ENCODE measurements at places on chromosomes 3 and 15.
A peak's percentile ranks its signal among the peaks of the same experiment; 100 is the strongest.

GRCh38 chr3:108150200-108150599 lies 59.4 kb upstream of the CD47 start:
- DNase-seq: no peak

- no peak for DNase-seq
Observed at GRCh38 chr15:79332824-79333510, 22.1 kb downstream of the TMED3 start.

- no peak for DNase-seq
Observed at GRCh38 chr3:134590766-134591165, 60.1 kb downstream of the KY start.

DNA sequence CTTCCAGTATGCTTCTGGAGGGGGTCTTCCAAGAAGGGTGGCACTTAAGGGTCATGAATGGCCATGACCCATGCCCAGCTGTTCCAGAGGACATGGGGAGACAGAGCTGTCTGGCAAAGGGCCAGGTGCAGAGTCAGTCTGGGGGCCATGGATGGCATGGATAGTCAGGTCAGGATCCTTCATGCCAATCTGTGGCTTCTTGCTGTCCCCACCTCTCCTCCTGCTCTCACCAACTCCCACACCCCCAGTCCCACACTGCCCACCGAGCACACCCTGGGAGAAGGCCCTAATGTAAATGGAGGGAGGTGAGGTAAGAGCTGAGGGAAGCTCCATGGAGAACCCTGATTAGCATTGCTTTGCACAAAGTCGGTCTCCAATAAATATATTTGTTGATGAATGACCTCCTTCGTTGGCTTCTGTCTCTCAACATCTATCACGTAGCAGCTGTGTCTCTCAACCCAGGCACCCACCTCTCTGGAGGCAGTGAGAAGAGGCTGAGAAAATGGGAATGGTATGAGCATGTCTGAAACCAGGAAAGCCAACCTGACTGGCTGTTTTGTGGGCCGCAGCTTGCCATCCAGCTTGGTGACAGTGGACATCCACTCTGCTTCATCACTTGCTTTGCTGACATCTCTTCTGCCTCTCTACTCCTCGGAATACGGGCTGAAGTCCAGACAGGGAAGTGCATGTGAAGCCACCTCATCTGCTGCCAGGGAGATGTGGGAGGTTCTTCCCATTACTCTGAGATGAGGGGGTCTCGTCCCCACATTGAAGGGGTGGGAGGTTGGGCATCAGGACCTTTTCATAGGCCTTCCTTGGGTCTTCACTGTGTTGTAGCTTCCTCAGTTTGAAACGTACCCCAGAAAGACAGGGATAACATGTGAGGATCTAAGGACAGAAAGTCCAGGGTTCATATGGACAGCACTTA lies 37.7 kb upstream of the RAB6B start:
- peak; percentile 36 for DNase-seq

- DNase-seq: no peak
Observed at GRCh38 chr3:55604402-55604801, 117.3 kb upstream of the WNT5A start.

DNA sequence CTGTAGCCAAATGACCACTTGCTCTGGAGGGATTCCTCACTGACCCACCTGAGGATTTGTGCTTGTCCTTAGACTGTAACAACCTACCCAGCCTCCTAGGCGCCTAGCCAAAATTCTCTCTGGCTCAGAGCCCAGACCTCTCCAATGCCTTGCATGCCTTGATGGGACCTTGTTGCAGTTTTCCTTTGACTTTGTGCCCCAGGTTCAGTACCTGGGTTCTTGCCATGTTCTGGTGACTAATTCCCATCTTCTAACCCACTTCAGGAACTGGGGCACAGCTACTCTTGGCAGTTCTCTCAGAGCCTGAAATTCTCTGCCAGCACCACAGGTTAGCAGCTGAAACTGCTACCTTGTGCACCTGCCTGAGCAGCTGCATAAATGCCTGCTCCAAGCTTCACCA lies 27.0 kb upstream of the UBE3A start:
- peak; percentile 53 for DNase-seq

DNA sequence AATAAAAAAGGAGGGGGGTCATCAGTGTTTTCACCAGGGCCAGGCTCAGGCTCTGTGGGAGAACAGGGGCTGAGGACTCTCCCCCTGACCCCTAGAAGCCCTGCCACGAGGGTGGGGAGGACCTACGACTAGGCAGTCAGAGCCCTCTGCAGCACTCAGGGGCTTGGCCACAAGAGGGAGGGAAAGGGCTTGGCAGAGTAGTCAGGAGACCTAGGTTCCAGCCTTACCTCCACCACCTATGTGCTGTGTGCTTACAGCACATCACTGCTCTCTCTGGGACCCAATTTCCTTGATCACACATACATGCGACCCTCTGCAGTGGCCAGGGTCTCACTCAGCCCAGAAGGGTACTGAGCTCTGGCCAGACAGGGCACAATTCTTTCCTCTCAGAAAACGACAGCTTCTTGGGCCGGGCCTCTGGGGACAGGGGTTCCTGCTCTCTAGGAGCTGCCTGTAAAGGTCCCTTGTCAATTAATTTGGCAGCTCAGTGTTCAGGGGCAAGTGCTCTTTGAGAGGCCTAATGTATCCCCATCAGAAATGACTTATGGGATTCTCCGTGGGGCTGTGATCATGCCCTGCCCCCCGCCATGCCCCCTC lies 16.4 kb upstream of the SKIC8 start:
- no peak for DNase-seq

DNA sequence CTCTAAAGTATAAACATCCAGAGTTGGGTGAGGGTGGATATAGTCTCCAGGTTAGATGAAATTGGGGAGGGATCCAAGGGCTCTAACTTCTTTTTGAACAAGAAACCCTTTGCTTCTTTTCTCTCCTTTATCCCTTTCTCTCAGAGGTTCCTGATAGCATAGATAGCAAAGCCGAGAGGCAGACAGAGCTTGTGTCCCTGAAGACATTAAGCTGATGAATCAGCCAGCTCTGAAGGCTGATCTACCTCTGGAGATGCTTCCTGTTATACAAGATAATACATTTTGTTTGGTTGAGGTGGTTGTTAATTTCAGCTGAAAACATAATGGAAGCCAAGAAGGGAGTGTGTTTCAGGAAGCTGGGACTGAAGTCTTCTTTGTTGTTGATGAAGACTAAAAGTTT lies 193.2 kb downstream of the PDCD6IP start:
- no peak for DNase-seq

DNA sequence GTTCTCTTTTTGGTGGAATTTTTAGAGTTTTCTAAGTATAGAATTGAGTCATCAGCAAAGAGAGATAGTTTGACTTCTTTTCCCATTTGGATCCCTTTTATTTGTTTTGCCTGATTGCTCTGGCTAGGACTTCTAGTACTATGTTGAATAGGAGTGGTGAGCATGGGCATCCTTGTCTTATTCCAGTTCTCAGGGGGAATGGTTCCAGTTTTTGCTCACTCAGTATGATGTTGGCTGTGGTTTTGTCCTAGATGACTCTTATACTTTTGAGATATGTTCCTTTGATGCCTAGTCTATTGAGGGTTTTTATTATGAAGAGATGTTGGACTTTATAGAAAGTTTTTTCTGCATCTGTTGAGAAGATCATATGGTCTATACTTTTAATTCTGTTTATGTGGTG lies 72.5 kb downstream of the TNFAIP8L3 start:
- DNase-seq: no peak

DNA sequence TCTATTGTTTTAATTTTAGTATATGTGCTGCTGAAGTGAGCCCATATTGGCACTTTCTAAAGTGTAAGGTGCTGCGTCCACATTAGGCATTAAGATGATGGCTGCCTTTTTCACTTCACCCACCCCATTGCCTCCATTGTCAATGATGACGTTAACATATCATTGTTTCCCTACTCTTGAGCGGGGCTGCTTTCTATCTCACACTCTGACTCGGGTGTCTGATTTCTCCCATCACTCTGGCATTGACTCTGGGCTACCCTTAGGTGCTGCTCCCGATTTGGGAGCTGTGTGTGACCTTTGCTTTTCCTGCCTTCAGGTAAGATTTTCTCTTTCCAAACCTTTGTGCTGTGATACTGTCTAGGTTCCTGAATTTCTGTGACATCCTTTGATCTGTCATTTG lies 28.8 kb downstream of the CGNL1 start:
- no peak for DNase-seq

DNA sequence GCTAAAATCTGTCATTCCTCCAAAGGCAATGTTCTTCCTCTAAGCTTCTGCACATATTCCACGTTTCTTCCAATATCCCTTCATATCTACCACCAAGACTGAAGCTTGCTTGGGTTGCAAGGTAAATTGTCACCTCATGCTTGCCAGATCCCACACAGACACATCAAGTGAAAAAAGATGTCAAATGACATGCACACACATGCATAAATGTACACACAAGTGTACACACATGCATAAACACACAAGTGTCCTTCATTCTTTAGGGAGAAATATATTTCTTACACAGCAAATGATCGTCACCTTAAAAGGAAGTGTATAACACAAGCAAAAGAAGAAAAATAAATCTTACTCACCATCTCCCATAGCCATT lies 59.4 kb downstream of the CLASP2 start:
- no peak for DNase-seq

DNA sequence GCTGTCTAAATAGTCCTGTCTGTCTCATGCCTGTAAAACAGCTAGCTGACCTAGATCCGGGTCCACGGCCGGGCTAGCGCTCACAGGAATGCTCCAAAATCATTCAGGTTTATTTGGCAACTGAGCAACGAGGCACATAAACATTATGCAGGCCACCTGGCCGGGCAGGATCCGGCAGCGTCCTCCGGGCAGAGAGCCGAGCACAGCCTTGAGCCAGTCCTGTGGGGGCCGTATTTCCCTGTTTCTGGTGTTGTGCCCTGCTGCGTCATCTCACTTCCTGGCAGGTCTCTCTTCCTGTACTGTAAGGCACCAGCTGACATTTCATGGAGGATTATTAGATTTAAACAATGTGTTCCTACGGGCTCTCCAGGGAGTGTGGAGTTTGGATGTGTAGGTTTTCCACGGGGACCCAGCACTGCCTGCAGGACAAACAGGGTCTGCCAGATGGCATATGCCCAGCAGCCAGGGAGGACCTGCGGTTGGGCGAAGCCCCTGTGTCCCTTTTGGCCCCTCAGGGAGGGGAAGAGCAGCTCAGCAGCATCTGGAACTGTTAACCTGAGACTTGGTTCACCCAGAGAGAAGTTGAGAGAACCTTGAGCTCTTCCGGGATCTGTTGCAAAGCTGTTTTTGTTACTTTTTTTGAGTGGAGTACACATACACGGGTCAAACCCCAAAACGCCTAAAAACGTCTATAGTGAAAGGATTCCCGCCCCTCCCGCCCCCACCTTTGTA lies 16.6 kb upstream of the LRRK1 start:
- DNase-seq: peak; percentile 82

DNA sequence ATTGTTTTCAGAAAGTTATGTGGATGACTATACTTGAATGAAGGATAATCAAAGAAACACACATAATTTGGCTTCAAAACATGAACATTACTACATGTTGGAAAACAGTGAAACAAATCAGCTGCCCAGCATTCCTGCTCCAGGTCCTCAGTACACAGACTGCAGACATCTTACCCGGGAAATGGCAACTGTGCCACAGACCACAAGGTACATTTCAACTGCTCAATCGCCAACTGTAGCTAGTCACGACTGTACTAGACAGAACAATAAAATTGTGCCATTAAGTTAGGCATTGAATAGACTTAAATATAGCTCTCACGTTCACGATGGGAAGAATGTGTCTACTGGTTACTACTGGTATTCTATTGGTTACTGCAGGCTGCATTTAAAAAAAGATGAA lies 5.0 kb downstream of the NAA50 start:
- no peak for DNase-seq

GRCh38 chr15:65856821-65857455 lies 12.4 kb upstream of the RAB11A start:
- peak; percentile 78 for DNase-seq

DNA sequence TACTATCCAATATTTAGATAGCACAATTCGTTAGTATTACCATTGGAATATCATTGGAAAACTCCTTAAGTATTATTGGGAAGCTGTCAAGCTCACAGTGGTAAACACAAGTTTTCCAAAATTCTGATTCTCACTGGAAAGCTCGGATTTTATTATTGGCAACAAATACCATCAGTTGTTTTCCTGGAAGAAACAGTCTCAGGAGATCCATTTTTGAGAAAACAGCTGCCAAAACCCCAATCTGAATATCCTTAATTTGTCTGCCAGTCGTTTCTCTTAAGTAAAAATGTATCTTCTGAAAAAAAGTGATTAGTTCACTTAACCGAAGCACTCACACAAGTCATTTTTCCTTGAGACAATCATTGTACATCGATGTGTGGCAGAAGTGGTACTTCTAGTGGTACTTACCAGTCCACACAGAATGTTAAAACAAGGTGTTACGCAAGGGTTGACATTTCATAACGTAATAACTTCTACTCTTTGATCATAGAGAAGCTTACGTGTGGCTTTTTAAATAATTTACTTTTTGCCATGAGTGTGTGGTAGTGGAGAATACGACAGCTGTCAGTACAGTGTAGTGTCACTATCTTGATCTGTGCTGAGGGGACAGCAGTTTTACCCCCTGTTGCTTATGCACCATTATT lies 74.9 kb downstream of the FAM43A start:
- DNase-seq: no peak

GRCh38 chr15:80386151-80386550 lies 18.0 kb upstream of the ARNT2 start:
- DNase-seq: no peak

DNA sequence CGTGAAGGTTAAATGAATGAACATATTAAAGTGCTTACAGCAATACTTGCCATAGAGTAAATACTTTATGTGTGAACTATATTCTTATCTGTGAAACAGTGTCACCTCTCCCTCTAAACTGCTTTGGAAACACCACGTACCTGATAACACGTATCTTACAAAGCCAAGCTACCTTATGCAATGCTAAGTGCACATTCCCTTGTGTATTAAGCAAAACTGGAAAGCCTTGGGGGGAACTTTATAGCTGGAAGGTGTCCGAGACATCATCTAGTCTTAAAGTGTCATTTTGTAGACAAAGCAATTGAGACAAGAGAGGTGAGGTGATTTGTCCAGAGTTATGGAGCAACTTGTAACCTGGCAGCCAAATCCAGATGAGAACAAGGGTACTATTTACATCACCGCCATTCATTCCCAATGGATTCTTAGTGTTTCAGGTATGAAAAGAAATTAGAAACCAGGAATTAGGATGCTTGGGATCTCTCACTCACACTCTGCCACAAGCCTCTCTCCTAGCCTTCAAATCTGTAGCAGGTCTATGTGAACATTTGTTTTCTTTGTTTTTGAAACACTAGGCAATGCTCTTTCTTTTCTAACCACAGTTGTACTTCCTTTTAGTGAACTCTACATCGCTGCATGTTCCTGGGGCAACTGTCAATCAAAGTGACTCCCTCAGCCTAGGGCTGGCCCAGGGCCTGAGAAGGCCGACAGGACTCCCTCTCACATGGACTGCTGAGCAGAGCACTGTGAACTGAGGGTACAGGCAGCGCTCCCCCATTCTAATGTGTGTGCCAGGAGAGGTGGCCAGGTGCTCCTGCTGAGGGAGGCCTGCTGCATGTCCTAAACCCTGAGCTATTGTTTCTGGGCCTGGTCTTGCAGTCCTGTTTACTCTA lies 13.9 kb upstream of the MGLL start:
- no peak for DNase-seq

- no peak for DNase-seq
Observed at GRCh38 chr15:82790321-82790720, 15.5 kb downstream of the FSD2 start.
